ENCODE measurements at places on chromosomes 1 and 21.

DNA sequence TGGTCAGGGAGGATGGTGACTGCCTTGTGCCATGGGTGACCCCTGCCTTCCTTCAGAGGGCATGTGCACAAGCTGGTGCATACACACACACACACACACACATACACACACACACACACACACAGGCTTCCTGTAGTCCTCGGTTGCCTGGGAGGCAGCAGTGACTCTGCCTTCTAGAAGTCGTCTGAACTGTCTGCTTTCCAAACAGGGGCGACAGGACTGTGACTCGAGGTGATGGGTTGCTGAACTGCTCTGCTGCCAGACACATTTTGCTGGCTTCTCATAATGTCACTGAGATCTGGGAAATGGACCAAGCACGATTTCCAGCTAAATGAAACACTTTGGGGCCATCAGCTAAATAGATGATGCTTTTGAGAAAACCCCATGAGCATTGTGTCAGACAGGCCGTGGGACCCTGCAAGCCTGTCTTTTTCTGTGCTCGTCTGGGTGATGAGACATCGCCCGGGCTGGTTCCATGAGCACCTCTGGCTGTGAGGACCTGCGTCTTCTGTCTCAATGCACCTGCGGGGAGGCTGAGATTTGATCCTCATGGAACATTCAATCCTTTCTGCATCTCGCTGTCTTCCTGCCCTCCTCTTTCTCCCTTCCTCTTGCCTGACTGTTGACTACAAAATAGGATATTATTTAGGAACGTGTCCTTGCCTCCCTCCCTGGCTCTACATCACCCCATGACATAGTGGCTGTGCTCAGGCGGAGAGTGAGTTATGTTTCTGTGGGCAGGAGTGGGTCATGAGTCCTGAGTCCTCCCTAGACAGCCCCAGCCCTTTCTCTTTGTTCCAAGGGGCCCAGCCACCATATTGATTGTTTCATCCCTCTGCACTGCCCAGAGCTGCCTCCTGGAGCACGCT, 436.8 kb downstream of the CAMTA1 start:
- no peak for DNase-seq

DNA sequence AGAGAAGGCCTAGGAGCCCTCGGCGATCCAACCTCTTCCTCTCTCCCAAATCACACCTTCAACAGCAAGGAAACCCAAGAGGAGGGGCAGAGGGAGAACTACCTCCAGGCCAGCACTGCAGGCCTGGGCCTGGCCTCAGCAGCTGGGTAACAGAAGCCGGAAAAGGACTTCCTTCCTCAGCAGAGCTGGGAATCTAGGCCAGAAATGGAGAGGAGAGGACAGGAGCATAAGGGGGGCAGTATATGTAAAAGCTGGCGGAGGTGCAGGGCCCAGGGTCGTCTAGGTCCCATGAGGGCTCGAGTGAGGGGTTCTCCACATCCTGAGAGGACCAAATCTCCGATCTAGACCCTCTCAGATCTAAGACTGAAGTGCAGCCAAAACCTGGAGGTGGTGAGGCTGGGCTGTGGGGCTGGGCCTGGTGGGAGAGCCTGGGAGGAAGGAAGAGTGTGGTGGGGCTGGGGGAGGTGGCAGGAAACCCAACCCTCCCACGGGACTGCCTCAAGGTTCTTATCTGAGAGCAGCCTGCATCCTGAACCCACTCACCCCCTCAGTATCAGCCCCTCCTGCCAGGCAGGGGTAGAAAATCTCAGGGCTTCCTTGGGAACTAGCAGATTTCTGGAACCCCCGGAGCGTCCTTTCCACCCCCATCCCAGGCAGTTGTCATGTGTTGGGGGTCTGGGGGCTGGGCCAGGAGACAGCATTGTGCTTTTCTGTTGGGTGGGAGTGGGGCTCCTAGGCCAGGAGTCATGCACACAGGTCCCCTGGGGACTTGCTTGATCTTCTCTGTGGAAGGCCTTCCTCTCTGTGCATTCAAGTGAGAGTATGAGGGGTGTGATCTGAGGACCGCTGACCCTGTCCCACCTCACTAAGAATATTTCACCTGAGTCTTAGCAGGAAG, 33.0 kb downstream of the PIK3C2B start:
- DNase-seq, result no peak

DNA sequence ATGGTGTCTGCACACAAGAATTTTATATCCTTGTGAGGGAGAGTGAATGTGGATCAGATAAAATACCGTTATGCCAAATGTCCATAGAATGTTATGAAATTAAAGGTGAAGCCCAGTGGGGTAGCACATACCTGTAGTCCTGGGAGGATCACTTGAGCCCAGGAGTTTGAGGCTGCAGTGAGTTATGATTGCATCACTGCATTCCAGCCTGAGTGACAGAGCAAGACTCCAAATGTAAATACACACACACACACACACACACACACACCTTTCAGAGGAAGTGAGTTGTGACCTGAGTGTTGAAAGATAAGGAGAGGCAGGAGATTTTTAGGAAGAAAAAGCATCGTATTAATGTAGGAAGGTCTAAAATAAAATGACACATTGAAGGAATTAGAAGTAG, 28.1 kb upstream of the ZYG11A start:
- DNase-seq, result peak; percentile 65

DNA sequence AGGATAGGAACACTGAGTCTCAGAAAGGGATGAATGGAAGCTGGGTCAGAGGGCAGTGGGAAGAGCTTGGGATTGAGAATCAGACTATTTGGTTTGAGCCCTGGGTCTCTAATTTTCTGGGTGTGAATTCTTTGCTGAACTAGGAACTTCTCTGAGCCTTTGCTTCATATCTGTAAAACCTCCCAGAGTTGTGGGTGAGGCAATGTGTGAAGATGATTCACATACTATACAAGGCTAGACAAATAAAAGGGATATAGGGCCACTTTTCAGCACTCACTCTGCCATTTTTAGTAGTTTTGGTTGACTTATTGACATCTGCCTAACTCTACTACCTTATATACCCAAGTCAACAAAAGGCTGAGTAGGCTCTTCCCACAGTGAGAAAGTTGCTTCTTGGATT, 77.7 kb upstream of the JUN start:
- no peak for DNase-seq

DNA sequence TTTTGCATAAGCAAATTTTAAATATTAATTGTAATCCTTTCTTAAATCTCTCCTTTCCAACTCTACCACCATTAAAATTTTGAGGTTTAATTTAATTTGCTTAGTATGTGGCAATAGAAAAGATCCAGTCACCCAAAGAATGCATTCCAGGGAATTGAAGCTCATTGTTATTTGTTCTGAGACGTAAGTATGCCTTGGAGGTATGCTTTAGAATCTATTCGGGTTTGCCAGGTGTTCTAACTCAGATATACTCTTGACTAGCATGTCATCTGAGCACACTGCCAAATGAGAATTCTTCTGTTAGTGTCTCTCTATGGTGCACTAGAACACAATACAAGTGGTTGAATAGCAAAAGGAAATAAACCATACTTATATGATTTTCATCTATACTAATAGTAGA, 813.6 kb upstream of the ADGRL2 start:
- DNase-seq, result no peak

- DNase-seq, result no peak
Measured at GRCh38 chr1:94560333-94560732, 18.8 kb upstream of the F3 start.

- DNase-seq, result no peak
Measured at GRCh38 chr1:208850442-208850841, 606.3 kb upstream of the PLXNA2 start.

- no peak for DNase-seq
Measured at GRCh38 chr1:240833075-240833474, 221.1 kb upstream of the GREM2 start.

Measured in Caco-2 (cell line).